ENCODE measurements at places on chromosomes 7 and 10. TPM values are rescaled to one million over a fixed set of nuclear protein-coding genes. Genes with fewer than 3 reads are reported as not detected.
A peak's percentile ranks its signal among the peaks of the same experiment; 100 is the strongest.

DNA sequence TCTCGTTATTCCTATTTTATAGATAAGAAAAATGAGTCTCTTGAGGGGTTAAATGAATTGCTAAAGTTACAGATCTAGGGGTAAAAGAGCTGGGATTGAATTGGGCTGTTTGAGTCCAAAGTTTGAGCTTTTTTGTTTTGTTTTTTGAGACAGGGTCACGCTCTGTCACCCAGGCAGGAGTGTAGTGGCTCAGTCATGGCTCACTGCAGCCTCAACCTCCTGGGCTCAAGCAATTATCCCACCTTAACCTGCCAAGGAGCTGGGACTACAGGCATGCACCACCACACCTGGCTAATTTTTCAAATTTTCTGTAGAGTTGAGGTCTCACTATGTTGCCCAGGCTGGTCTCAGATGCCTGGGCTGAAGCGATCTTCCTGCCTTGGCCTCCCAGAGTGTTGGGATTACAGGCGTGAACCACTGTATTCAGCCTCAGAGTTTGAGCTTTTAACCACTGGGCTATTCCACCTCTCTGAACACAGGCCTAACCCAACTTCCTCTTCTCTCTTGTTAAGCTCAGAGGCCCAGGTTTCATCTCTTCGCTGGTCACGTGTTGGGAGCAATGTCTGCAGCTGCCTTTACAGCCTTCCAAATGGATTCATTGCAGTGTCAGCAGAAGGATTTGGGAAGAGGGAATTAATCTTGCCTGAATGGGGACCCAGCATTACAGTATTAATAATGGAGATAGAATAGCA is 8.0 kb downstream of the SUFU start:
- H3K27me3 ChIP-seq = no peaks in the 10 kb centered on the region
- peaks cover 16% of the 10 kb centered on the region for H3K4me1 ChIP-seq
- peaks cover 38% of the 10 kb centered on the region for H3K36me3 ChIP-seq
- H3K4me3 ChIP-seq = peak overlapping the region; percentile 42

The PIK3CG gene
- total RNA-seq = 62.0 TPM

The TMEM213 gene
- not detected for total RNA-seq

The UNC5B gene
- total RNA-seq = not detected

- H3K36me3 ChIP-seq = no peaks in the 10 kb centered on the region
- H3K27ac ChIP-seq = no peak overlapping the region
- H3K4me3 ChIP-seq = no peak overlapping the region
Observed at GRCh38 chr10:128645486-128645885, 519.3 kb upstream of the MKI67 start.

The ATOH7 gene
- not detected for total RNA-seq

DNA sequence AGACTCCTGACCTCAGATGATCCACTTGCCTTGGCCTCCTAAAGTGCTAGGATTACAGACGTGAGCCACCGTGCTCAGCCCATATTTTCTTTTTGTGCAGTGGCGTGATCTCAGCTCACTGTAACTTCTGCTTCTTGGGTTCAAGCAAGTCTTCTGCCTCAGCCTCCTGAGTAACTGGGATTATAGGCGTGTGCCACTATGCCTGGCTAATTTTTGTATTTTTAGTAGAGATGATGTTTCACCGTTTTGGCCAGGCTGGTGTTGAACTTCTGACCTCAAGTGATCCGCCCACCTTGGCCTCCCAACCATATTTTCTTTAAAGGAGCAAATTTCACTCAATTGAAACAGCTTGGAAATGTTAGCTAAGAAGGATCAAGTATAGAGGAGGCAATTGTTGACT is 16.5 kb downstream of the GBF1 start:
- H3K36me3 ChIP-seq = peaks cover 63% of the 10 kb centered on the region
- DNase-seq = no peak
- H3K27ac ChIP-seq = no peak overlapping the region
- H3K4me3 ChIP-seq = no peak overlapping the region
- H3K4me1 ChIP-seq = peaks cover 6% of the 10 kb centered on the region
- no peaks in the 10 kb centered on the region for H3K27me3 ChIP-seq

GRCh38 chr10:27948186-27948585 is 50.7 kb downstream of the ODAD2 start:
- DNase-seq = no peak
- H3K27me3 ChIP-seq = peaks cover 3% of the 10 kb centered on the region
- H3K4me1 ChIP-seq = no peaks in the 10 kb centered on the region
- no peaks in the 10 kb centered on the region for H3K36me3 ChIP-seq
- H3K4me3 ChIP-seq = no peak overlapping the region

The ZNF239 gene
- total RNA-seq = 9.4 TPM

The ZNF107 gene
- 40.3 TPM for total RNA-seq

GRCh38 chr10:34292675-34293074 is 522.4 kb downstream of the PARD3 start:
- no peaks in the 10 kb centered on the region for H3K4me1 ChIP-seq
- H3K27ac ChIP-seq = no peak overlapping the region
- DNase-seq = no peak
- H3K27me3 ChIP-seq = no peaks in the 10 kb centered on the region
- H3K4me3 ChIP-seq = no peak overlapping the region
- H3K36me3 ChIP-seq = no peaks in the 10 kb centered on the region

DNA sequence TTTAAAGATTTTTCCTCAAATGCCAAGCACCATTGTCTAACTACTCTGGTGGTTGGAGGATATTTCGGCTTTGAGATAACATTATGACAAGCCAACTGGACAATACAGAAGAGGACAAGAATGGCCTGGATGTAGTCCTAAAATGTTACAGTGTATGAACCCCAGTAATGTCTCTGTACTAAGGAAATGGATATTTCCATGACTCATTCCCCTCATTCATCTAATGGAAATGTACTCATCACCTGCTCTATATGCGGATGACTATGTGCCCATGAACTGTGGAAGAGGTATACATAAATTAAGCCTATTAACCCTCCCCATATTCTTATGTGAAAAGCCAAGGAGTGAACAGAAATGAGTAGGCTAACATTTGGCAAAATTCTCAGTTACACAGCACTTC is 207.9 kb downstream of the CACNA2D1 start:
- no peaks in the 10 kb centered on the region for H3K36me3 ChIP-seq
- H3K27me3 ChIP-seq = no peaks in the 10 kb centered on the region
- H3K27ac ChIP-seq = no peak overlapping the region
- DNase-seq = no peak
- no peak overlapping the region for H3K4me3 ChIP-seq
- H3K4me1 ChIP-seq = no peaks in the 10 kb centered on the region

DNA sequence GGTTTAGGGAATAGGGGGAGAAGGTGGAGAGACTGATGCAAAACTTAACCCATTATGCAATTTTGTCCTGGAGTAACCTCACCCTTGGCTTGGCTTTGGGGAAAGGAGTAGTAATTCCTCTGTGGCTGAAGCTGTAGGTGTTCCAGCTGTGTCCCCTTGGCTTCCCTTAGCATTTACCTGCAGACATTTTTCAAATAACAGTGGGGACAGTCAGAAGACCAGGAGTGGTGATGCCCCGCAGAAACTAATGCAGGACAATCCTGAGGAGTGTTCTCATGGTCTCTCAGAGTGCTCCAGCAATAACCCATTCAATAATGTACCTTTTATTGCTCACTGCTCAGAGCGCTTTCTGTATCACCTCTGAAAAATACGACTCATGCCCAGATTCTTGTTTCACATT is 282.1 kb downstream of the ZEB1 start:
- H3K36me3 ChIP-seq = no peaks in the 10 kb centered on the region
- peaks cover 12% of the 10 kb centered on the region for H3K4me1 ChIP-seq
- peaks cover 6% of the 10 kb centered on the region for H3K27me3 ChIP-seq
- no peak overlapping the region for H3K27ac ChIP-seq

The C10orf67 gene
- not detected for total RNA-seq

The ZNF680 gene
- total RNA-seq = 22.0 TPM

The NPSR1 gene
- not detected for total RNA-seq

DNA sequence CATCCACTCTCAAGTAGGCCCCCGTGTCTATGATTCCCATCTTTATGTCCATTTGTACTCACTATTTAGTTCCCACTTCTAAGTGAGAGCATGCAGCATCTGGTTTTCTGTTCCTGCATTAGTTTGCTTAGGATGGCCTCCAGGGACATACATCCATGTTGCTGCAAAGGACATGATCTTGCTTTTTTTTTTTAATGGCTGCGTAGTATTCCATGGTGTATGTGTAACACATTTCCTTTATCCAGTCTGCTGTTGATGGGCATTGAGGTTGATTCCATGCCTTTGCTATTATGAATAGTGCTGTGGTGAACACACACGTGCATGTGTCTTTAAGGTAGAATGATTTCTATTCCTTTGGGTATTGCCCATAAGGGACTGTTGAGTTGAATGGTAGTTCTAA is 67.8 kb downstream of the SFMBT2 start:
- no peak overlapping the region for H3K27ac ChIP-seq
- no peak overlapping the region for H3K4me3 ChIP-seq
- peaks cover 7% of the 10 kb centered on the region for H3K36me3 ChIP-seq
- no peaks in the 10 kb centered on the region for H3K27me3 ChIP-seq
